ENCODE measurements at places on chromosomes 11 and 22. TPM values are rescaled to one million over a fixed set of nuclear protein-coding genes. Genes with fewer than 3 reads are reported as not detected.

- no peak for DNase-seq
Observed at GRCh38 chr11:128621601-128622501, 34.5 kb upstream of the ETS1 start.

Gene APOA5
- total RNA-seq = 757 TPM

GRCh38 chr11:17257196-17257595 lies 19.3 kb upstream of the NUCB2 start:
- DNase-seq = no peak

Gene TPCN2
- 35.0 TPM for total RNA-seq

- peak; percentile 38 for DNase-seq
Observed at GRCh38 chr11:1152316-1153104, 5.2 kb upstream of the MUC5AC start.

Gene TSPAN32
- total RNA-seq = 0.35 TPM

DNA sequence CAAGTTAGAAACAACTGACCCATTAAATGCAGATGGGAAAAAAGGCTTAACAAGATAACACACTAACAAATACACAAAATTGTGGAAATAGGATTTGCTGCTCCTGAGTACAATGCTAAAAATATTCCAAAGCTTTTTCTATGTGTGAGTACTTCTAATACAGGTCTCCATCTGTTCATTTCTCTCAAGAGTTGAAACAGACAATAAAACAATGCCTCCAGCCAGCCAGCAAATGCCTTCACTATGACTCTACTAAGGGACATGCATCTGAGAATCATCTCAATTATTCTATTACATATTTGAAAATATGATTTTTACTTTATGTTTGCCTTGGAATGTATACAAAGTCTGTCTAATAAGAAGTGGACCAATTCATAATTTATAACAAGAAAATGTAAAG lies 119.0 kb downstream of the CADM1 start:
- DNase-seq = no peak

Gene KCNK4
- not detected for total RNA-seq

DNA sequence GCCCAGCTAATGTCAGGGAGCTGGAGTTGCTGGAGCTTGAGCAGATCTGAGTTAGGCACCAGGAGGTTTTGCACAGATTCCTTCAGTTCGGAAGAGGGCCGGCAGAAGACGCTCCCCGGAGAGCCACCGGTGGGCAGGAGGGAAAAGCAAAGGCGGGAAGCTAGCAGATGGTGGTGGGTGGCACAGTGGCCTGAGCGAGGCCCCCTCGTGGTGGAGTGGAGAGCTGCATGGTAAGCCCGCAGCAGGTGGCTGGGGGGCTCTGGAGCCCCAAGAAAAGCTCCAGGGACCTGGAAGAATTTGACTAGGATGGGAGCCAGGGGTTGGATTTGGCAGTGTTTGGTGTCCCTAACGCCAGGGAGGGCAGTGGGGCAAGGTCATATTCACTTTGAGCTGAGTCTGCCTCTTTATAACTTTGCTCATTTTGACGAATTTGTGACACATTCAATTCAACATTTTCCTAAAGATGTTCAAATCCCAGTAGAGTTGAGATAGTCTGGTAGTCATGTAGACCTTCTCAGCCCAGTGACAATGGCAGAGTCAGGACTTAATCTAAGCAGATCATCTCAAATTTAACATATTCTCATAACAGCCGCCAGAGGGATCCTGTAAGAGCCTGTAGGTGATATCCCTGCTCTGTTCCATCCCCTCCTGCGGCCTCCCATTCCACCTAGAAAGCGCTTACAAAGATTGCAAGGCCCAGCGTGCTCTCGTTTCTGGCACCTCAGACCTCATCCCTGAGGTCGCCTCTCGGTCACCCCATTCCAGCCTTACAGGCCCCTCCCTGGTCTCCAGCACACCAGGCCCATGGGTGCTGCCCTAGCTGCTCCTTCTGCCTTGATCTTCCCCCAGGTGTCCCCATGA lies 57.9 kb downstream of the TRIM29 start:
- DNase-seq = no peak

DNA sequence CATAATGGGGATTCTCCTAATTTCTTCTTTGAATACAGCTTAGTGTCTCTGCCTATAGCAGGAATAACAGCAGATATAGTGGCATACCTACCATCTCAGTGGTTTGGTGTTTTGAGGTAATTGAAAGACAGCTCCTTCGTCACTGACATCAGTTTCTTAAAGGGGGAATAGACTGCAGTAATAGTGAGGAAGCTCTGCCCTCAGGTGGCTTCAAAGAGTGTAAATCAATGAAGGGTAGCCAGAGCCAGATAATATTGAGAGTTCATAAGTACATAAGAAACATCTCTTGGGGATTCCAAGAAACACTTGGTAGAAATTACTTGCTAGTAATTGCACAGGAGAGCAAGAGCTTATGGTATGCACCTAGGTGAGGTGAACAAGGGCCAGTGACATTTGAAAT lies 4.4 kb downstream of the OR6M1 start:
- DNase-seq = no peak

DNA sequence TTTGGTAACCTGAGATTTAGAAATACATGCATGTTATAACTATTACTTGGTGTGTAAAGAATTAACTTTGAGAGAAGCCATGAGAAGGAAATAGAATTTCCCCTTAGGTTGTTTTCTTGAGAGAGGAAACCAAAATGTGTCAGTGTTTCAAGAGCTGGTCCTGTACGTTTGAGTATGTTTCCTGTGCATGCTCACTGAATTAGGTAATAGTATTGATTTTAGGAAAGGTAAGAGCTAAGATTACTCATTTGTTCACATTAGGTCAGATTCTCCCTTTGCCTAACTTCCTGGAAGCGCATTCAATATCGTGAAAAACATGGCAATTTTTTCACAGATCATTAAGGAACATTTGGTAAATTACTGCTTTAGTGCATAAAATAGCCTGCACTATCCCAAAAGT lies 49.3 kb upstream of the RDX start:
- DNase-seq = no peak

GRCh38 chr11:57343825-57344224 lies 5.7 kb downstream of the P2RX3 start:
- no peak for DNase-seq

GRCh38 chr22:19207401-19207808 lies 28.9 kb upstream of the SLC25A1 start:
- DNase-seq = no peak

GRCh38 chr11:60493454-60493853 lies 876 bp downstream of the MS4A12 start:
- no peak for DNase-seq

DNA sequence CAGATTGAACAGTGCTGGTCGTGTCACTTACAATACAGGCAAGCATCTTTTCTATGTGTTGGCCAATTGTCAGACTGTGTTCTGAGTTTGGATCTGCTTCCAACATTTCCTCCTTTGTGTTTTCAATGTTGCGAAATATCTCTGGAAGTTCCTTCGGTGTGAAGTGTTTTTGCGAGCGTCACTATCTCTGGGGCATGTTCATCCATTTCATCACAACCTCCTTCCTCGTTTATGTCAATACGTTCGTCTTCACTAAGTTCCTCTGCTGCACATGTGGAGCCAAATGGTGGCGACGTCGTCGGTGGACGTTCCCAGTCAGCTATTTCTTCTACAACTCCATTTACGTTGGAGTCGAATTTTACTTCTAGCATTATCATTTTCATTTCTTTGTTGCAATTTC lies 100.2 kb upstream of the LMO1 start:
- no peak for DNase-seq

DNA sequence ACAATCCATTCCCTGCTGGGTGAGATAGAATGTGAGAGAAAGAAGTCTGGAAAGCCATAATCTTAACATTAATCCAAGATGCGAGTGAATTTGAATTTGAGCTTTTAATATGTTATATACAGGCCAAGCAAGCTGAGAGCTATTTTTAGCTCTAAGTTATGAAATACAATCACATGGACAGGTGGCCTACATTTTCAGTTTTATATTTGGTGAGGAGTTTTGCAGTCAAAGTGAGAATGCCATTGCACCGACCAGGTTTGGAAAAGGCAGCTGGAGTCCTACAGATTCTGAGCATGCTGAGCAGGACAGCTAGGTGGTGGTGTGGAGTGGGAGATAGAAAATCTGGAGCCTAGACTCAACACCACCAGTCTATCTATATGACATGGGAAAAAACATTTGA lies 12.0 kb downstream of the OR5B21 start:
- DNase-seq = no peak

Gene SIPA1
- 29.5 TPM for total RNA-seq

Gene CCDC73
- 0.40 TPM for total RNA-seq

Gene CDON
- 5.3 TPM for total RNA-seq

DNA sequence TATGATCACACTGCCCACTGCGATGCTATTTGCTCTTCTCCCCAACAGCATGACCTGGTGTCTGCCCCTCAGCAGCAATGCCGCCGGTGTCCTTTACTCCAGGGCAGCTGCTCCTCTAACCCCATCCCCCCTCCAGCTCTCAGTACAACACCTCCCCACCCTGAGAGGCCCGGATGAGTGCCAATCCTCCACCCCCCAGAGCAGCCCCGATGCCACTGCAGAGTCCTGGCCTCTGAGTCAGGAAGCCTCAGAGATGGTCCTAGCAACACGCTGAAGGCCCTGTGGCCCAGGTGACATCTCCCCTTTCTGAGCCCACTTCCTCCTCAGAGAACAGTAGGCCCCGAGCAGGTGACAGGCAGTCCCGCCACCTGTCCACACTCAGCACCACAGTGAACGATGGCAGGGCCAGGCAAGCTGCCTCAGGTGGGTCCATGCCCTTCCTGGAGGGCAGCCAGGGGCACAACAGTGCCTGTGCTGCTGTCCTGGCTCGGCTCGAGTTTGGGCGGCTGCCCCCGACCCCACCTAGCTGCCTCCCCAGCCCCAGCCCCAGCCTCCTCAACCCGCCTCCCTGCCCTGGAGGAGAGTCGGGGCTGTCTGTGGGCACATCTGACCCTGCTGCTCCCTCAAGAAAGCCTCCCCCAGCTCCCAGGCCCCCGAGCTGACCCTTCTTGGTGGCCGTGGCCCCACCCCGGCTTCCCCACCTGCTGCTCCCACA lies 3.9 kb upstream of the NDUFS8 start:
- DNase-seq = no peak

DNA sequence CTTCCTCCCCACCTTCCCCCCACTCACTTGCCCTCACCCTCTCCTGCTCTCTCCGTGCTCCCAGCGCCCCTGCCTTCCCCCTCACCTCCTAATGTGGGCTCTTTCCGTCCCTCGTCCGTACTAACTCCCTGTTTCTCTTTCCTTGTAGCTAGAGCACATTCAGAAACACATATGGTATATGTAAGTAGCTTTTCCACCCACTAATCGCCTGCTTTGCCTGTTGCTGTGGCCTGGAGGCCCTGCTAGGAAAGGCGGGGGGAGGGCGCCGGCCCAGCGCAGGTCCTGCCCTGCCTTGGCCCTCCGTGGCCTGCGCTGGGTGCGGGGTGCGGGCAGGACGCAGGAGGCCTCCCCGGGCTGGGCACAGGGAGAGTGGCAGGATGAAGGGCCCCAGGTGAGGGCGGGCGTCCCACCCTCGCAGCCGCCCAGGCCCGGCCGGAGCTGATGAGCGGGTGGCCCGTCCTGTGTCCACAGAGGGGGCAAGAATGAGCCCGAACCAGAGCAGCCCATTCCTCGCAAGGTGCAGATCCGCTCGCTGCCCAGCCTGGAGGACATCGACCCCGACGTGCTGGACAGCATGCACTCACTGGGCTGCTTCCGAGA lies 41.7 kb downstream of the MOB2 start:
- DNase-seq = no peak

- no peak for DNase-seq
Observed at GRCh38 chr11:46856605-46857343, 10.7 kb upstream of the CKAP5 start.

DNA sequence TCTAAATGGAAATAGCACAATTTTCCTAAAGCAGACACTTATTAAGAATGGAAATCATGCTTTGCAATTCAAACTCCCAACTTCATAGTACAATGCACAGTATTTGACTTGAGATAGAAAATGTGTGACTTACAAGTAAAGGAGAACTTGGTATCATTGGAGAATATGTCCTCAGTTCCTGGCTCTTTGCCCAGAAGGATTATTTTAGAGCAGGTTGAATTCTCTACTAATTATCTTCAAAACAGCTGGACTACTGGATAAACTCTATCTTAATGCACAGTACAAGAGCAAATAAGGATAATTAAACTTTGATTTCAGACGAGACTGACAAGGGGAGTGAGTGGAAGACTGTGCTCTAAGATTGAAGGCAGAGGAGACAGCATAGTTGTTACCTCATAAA lies 839.4 kb downstream of the OPCML start:
- no peak for DNase-seq

Gene MUC5AC
- 0.03 TPM for total RNA-seq

DNA sequence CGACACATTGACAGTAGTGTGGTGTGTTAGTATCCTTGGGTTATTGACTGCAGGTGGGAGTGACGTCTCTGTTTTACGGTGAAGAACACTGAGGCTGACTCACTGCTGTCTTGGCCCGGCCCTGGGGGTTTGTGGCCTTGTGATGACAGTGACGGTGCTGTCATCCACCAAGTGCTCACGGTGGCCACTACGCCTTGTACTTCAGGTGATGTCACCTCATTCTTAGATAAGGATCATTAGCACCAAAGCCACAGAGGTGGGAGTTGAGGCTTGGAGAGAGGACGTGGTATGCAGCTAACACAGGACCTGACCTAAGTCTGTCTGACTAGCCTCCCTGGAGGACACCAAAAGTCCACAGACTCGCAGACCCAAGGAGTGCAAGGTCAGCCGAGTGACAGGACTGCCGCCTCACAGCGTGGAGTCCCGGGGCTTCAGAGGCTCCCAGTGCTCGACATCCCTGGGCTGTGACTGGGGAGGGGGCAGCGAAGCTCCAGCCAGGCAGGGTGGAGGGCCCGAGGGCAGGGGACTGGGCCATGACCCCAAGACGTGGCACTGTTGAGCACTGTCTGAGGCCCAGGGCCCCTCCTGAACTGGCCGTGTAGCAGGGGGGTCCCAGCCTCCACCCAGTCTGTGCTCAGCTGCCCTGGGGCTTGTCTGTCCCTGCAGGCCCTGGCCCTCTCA lies 56.5 kb downstream of the NAT10 start:
- DNase-seq = no peak

DNA sequence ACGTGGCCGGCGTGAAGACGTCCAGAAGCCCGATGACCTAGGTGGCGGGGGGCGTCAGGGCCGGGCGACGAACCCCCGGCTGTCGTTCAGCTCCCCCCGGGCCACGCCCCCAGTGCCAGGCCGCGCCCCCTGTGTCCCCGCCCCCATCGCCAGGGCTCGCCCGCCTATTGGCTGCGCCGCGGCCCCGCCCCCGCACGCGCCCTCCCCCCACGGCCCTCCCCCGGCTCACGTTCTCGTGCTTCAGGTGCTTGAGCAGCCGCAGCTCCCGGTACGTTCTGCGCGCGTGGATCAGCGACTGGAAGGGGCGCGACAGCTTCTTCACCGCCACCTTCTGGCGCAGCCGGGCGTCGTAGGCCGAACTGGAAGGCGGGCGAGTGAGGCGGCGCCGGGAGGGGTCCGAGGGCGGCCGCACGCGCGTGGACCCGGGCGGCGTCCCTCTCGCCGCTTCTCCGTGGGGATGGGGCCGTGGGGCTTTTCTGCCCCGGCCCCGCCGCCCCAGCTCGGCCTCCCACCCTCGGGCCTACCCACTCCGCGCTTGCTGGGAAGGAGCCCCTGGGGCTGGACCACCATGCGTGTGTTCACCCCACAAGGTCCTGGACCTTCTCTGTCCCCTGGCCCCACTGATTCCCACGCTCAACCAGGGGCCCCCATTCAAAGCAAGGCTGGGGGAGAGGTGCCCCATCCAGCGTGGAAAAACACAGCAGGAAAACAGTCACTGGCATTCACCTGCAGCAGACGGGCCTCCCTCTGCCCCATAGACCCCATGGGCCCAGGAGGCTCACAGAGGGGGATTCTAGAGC lies 2.4 kb downstream of the MAPK11 start:
- DNase-seq = peak; percentile 80

Gene AKIP1
- total RNA-seq = 11.7 TPM

GRCh38 chr11:66685276-66686099 lies 7.8 kb upstream of the RBM4B start:
- DNase-seq = no peak
